ENCODE measurements at places on chromosomes 13 and 19. TPM values are rescaled to one million over a fixed set of nuclear protein-coding genes. Genes with fewer than 3 reads are reported as not detected.

Gene SSC5D
- 1.6 TPM for total RNA-seq

DNA sequence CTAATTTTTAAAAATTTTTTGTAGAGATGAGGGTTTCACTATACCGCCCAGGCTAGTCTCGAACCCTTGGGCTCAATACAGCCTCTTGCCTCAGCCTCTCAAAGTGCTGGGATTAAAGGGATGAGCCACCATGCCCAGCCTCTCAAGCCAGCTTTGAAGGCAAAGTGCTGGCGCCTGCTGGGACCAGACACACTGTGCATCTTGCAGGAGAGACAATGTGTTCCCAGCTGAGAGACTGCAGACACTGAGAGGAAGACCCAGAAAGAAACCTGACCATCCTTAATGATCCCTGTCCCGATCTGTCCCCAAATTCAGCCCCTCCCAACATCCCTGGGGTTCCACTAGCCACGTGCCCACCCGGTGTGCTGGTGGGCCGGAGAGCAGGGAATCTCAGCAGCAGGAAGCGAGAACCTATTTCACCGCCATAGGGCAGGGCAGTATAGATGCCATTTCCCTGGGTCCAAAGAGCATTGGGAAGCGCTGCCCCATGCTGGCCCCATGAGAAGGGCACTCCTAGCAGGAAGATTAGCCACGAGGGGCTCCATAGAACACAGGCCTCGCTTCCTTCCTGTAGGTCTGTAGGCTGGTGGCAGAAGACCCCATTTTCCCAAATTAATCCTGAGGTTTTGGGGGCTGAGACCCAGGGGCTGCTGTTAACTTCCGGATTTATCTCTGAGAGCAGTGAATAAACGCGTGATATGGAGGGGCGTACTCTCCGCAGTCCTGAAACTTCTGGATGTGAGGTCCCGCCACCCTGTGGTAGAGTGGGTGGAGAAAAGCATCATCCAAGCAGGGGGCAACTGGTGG lies 968 bp downstream of the RAVER1 start:
- H3K4me1 ChIP-seq: peaks cover 12% of the 10 kb centered on the region
- no peaks in the 10 kb centered on the region for H3K36me3 ChIP-seq

DNA sequence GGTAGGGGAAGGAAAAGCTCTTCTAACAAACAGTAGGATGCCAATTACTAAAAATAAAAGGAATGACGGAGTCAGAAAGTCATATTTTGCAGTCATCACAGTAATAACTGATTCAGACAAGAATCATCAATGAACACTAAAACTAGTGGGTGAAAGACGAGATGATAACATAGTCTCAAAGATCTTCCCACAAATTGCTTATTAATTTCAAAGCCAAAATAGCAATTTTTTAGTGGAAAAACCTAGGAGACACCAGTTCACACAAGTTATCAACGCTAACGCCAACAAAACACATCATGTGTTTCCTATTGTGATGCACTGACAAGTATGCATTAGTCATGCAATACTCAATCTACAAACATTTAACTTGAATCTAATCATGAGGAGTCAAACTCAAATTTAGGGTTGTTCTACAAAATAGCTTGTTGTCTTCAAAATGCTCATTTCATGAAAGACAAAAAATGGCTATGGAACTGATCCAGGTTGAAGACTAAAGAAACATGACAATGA lies 18.6 kb downstream of the ZNF233 start:
- no peak overlapping the region for H3K27ac ChIP-seq
- H3K36me3 ChIP-seq: peaks cover 52% of the 10 kb centered on the region
- DNase-seq: no peak
- no peaks in the 10 kb centered on the region for H3K27me3 ChIP-seq

DNA sequence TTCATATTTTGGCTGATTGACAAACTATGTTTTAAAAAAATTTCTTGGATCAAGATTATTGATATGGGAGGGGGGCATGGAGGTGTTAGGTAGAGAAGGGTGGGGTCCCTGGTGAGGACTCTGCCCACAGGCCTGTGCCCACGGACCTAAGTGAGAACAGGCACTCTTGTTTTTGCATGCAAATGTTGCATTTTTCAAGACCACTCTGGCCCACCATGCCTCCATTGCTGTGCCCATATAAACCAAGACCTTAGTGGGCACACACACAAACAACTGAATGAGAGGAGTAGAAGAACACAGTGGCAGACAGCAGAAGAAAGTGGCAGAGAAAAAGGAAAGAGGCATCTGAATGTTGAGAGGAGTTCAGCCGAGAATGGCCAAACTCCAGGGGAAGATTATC lies 69.6 kb upstream of the ZNF98 start:
- no peak overlapping the region for H3K4me3 ChIP-seq
- DNase-seq: no peak
- H3K36me3 ChIP-seq: no peaks in the 10 kb centered on the region
- no peaks in the 10 kb centered on the region for H3K4me1 ChIP-seq
- H3K27ac ChIP-seq: no peak overlapping the region

DNA sequence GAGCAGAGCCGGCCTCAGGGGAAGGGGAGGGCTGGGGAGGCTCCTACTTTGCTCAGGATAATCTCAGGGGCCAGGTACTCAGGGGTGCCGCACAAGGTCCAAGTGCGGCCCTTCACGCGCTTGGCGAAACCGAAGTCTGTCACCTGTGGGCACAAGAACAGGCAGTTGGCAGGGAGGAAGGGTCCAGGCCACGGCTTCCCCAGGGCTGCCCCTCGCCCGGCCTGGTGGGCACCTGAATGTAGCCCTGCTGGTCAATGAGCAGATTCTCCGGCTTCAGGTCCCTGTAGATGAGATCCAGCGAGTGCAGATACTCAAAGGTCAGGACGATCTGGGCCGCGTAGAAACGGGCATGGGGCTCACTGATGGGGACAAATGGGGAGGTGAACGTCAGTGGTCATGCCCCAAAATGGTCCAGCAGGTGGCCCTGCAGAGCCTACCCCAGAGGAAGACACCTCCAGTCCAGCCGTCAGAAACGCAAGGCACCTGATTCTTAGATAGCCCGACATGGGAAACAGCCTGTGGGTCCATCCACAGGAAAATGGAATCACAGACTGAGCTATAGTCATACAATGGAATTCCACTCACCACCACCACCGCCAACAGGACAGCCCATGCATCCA lies 7.1 kb upstream of the SAMD1 start:
- no peak overlapping the region for H3K4me3 ChIP-seq
- H3K36me3 ChIP-seq: peaks cover 21% of the 10 kb centered on the region
- no peak for DNase-seq
- H3K27ac ChIP-seq: no peak overlapping the region
- H3K27me3 ChIP-seq: no peaks in the 10 kb centered on the region
- no peaks in the 10 kb centered on the region for H3K4me1 ChIP-seq

- H3K36me3 ChIP-seq: peaks cover 27% of the 10 kb centered on the region
- no peaks in the 10 kb centered on the region for H3K27me3 ChIP-seq
- DNase-seq: no peak
- peaks cover 44% of the 10 kb centered on the region for H3K4me1 ChIP-seq
Measured at GRCh38 chr19:48964205-48965039, 687 bp upstream of the FTL start.
